RPMI7951 (cell line): ENCODE measurements at places on chromosomes 4 and X.
A peak's percentile ranks its signal among the peaks of the same experiment; 100 is the strongest.

DNA sequence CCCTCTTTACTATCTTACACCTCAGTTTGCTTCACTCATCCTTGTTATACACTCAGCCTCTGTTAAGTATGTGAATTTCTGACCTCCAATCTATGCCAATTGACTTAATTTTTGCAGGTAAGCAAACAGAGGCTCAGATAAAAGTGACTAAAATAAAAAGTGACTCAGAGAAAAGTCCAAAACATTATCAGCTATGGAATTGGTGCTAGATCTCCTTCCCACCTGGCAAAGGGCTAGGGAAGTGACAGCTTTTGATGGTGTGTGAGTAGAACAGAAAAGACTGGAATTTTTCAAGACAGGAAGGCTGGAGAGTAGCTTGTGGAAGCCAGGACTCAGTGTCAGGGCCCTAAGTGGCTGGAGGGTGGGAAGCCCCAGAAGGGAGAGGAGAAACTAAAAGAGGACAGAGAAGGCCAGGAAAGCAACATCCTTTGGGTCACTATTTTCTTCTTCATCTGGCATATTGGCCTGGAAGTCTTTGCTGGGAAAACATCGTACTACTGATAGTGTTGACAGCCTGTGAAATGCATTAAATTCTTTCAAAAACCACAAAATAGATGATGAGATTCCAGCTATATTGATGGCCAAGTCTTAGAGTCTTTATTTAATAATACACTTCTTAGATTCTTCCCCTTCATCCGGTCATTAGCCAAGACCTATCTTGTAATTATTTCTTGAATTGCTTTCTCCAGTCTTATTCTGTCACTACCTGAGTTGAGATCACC lies 392.8 kb downstream of the RAPGEF2 start:
- no peak for DNase-seq

DNA sequence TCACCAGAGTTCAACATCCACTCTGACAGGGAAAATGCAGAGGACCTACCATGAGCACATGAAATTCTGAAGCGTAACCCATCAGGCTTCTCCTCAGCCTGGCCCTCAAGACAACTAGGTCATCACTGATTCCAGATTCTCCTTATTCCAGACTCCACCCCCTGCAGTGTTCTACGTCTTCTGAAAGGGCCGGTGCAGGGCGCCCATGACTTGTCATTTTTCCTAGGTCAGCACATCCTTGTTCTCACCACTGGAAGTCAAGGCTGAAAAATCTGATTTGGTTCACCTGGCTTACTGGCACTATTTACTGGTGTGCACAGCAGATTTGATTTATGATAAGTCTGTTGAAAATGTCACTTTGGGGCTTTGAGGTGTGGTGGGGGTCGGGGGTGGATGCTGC lies 140.9 kb upstream of the KLF3 start:
- no peak for DNase-seq

GRCh38 chr4:44462259-44462658 lies 13.7 kb upstream of the KCTD8 start:
- DNase-seq: no peak

GRCh38 chr4:187393531-187394344 lies 601.8 kb upstream of the ZFP42 start:
- DNase-seq: peak; percentile 15

GRCh38 chr4:151014521-151015458 lies at the start of gene LRBA:
LRBA (minus strand) TSS chr4:151015284; CDS start chr4:151014642, 642 bp downstream.
- peak; percentile 39 for DNase-seq
